SW480 (cell line): ENCODE measurements at places on chromosomes 12 and 14.
A peak's percentile ranks its signal among the peaks of the same experiment; 100 is the strongest.

- DNase-seq, result no peak
These were observed 85.5 kb upstream of the PTPRB start for GRCh38 chr12:70722584-70723343.

GRCh38 chr12:12992418-12993130, 7.5 kb downstream of the HEBP1 start:
- DNase-seq, result no peak

GRCh38 chr12:94495445-94496115, 35.9 kb upstream of the CEP83 start:
- DNase-seq, result no peak

DNA sequence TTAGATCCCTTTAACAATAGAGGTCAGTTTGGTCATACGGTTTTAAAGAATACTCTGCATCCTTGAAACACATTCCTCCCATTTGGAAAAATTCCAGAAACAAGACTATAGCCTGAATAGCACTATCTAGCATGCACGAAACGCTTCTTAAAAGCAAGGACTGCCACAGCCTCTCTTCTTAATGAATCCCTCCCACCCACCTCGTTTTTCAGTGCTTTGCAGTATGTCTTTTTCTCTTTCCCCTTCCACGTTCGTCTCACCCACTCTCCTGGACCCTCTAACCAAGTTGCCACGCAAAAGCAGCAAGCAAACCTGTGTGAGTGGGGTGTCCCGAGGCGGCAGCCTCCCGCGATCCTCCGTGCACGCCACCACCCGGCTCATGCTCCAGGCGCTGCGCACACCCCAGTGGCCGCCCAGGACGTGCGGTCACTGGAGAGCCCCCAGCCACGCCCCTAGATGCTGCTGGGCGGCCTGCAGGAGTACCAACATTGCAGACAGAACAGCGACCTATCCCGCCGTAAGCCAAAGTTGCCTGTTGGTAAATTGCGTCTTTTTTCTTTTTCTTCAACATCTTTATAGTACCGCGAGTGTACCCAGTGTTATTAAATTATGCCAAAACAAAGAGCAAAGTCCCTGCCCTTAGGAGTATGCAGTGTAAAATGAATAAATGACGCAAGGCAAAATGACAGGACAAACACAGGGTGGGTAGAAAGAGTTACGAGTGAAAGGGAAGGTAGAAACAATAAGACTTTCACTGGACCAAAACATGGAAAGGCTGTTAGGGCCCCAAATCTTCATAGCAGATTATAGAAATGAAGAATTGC, at the start of gene SLC38A4:
TSS of gene SLC38A4 (minus strand) at position 407 of the 824 bp plus-strand sequence. CDS start 32,926 bp downstream, outside the sequence.
- DNase-seq, result peak; percentile 46

- DNase-seq, result no peak
These were observed 75.3 kb downstream of the KDM2B start for GRCh38 chr12:121505513-121505912.

GRCh38 chr12:8096281-8096915, 14.3 kb downstream of the NECAP1 start:
- DNase-seq, result no peak

- DNase-seq, result no peak
These were observed 23.0 kb upstream of the ATP2B1 start for GRCh38 chr12:89731614-89732013.

DNA sequence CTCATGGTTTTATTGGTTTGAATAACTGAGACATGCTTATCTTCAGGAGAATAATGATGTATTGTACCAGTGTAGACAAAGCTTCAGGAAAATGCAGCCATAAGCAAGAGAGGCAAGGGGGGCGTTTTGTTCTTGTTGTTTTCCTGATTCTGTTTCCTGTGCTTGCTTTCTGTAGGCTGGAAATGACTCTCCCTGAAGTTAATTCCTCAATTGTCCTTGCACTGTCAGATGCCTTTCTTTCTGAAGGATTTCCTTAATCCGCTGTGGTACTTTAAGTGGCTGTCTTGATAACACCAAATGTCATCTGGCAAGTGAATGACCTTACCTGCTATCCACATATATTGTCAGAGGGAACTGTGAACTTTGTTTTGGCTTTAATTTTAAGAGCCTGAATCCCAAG, 220.0 kb downstream of the NEDD1 start:
- no peak for DNase-seq

DNA sequence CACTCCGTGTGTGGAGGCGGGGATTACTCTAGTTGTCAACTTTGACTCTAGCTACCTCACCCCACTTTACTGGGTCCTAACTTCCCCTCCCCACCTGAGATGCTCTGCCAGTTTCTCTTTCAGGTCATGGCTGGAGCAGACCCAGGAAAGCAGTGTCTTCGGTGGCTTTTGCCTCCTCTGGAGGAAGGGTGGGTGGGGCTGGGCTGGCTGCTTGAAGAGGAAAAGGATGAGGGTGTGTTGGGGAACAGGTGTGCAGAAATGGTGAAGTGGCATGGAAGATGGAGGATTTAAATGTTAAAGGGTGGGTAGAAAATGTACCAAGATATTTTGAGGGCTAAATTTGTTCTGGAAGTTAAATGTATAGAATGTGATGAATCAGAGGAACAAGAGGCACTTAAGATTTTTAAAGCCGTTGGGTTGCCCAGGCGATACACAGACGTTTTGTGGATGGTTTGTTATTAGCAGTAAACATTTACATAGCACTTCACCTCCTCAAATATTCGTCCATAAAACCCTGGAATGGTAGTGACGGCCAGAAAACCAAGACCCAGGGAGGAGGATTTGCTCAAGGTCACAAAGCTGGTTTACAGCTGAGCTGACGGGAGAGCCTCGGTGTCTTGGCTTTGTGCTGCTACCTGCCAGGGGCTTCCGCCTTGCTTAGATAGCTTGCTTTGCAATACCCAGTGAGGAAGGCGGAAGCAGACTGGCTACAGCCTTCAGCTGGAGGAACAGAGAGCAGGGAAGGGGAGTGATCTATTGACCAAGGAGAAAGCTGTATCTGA, 72.2 kb upstream of the PRMT8 start:
- DNase-seq, result no peak
